HFF-Myc (cell line): ENCODE measurements at places on chromosomes 2 and 18.
A peak's percentile ranks its signal among the peaks of the same experiment; 100 is the strongest.

DNA sequence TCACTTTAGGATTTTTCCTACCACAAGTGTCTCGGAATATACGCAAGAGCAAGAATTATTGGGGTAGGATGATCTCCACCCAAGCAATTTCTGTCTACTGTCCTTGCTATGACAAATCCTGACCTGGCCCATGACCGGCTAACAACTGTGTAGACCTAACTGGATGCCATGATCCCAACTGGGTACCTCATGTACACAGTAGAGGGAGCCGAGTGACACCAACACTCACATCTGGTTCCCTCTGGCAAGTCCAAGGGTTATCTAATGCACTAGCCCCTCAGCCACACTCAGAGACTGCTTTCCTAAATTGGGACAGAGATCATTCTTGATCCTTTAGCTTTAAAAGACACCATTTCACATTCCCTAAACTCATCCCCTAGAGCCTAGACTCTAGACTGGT is 60.7 kb upstream of the ZNF532 start:
- no peak for DNase-seq

DNA sequence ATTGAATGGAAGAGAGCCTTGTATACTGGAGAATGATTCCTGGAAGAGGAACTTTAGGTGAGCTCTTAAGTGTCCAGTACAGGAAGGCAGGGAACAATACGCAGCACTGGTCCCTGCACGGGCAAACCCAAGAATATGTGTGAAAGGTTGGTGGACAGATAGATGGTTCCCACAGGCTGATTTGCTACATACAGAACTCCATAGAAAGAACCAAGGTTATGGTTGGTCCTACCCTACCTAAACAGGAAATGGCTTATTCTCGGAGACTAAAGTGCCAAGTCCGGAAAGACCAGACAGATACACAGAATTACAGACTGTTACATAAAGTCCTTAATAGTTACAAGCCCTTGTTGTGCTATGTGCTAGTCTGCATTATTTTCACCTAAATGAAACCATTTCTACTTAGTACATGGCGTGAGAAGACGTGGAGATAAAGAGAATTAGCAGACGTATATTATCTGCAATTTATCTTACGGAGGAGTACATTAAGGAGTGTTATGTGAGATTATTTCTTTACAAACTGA is 1.2 kb downstream of the REV1 start:
- no peak for DNase-seq

DNA sequence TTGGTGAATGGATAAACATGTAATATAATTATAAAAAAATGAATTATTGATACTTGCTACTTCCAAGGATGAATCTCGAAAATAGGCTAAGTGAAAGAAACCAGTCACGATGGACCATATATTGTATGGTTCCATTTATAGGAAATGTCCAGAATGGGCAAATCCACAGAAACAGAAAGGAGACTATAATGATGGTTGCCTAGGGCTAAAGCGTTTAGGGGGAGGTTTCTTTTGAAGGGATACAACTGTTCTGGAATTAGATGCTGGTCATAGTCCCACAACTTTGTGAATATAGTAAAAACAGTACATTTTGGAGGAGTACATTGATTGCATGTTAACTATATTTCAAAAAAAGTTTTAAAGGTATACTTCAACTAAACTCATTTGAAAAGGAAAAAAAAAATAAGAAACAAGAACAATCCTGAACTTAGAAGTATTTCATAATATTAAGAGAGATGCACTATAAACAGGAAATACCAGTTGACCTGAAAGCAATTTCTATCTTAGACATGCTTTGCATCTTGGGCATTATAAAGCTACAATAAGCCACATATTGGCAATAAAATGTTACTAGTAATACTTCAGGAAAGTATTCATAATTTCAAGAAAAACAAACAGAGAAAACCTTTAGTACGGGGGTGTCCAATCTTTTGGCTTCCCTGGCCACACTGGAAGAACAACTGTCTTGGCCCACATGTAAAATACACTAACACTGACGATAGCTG is 130.0 kb downstream of the C2orf74 start:
- no peak for DNase-seq

GRCh38 chr2:241961454-241961853 is 91.9 kb downstream of the RTP5 start:
- no peak for DNase-seq

- no peak for DNase-seq
These were observed 81.5 kb upstream of the YWHAQ start for GRCh38 chr2:9712263-9712662.

- DNase-seq = no peak
These were observed 616.7 kb downstream of the GALR1 start for GRCh38 chr18:77866351-77866750.

GRCh38 chr2:10668402-10669012 is 21.3 kb downstream of the NOL10 start:
- peak; percentile 40 for DNase-seq

DNA sequence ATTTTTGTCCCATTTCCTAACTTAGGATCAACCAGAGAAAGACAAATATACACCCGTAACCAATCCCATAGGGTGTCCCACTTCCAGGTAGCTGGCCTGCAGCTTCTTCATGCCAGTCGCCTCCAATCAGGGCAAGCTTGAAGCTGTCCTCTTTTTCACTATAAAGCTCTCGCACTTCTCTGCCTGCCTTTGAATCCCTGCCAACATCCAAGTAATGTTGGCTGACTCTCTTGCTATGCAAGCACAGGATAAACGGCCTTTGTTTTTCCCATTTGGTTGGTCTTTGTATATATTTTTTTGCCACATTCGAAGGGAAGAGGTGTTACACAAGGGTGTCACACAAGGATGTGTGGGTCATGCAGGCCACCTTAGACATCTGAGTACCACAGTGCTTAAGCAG is 388.8 kb downstream of the CBLN2 start:
- DNase-seq = no peak

- DNase-seq = no peak
These were observed 156.0 kb downstream of the SEPTIN10 start for GRCh38 chr2:109457794-109458193.

DNA sequence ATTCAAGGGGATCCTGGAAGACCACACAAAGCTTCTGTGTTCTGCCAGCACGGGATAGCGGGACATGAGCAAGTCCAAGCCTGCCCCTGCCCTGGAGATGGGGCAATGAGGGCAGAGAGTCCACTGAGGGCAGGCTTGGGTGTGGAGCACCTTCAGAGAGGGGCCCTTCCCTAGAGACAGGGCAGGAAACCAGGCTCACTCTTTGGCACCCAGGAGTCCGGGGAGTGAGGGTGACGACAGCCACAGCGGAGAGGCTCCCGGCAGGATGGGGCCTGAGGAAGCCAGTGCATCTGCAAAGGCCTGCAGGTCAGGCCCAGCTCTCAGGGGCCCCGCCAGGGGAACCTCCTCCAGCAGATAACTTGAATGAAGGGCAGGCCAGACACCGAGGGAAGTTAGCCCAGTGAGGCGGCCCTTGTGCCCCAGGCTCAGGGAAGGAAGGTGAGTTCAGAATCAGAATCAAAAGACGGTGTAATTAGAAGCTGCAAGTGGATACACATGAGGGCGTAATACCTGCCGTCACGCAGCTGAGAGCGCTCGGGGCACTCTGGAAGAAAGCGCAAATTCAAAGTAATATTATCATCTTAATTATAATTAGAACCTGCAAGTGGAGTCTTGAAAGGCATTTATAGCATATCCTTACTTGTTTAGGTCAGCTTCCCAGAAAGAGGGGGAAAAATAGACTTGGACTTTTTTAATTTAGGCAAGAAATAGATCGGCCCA is 142.6 kb upstream of the LGALSL start:
- DNase-seq = no peak

GRCh38 chr2:30545875-30546274 is 98.8 kb downstream of the LCLAT1 start:
- DNase-seq = no peak

GRCh38 chr2:23550553-23550952 is 165.6 kb downstream of the KLHL29 start:
- DNase-seq = no peak

DNA sequence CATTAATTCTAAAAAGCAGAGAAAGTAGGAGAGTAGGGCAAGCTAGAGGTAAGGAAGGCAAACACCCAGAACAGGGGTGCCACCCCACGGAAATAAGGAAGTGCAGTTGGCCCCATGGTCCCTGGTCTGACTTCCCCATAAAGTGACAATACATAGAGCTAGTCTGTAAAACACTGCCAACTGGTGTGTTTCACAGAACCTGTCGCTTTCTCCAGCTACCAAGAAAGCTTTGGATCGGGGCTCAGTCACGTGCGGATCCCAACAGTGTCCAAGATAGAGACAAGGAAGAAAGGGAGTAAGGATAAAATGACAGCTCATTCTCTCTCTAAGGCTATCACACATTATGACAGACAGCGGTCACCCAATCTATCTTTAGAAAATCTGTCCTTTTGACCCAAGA is 36.4 kb downstream of the TBC1D8 start:
- no peak for DNase-seq

DNA sequence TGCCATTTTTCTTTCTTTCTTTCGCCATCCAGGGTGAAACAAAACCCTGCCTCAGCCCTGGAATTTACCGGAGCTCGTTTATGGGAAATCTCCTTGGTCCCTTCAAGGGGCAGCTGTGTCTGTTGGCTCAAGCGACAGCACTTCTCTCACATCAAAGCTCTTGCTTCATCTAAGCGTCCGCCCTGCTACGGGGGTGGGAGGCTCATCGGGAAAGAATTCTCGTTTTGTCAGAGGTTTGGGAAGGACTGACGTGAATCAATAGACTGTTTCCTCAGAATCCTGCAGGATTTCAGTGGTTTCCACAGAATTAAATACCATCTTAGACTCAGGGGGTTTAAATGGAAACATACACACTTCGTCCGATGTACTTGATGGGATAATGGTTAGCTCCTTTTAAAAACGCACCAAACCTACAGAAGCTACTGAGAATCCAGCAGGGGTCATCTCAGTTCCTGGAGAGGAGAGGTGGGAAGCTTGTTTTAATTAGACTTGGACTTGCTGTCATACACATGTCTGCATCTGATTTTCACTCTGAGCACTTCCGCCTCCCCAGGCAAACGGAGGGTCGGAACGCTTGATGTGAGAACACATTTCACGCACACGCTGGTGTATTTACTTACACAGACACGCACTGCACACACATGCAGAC is 91.6 kb downstream of the ASB1 start:
- peak; percentile 91 for DNase-seq

DNA sequence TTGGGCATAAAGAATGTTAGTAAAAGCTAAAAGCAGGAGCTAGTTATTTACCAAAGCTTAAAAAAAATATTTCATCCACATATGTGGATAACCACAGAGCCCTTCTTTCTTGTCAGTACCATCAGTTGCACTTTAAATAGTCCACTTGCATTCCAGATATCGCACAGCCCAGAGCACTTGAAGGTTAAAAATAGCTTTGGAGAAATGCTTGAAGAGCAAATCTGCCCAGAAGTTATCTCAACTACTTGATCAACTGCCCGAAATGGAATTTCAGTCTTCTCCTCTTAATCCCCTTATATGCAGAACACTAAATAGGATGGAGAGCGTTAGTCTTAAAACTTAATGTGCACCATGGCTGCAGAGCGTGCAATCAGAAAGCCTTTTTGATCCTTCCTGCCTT is 148.3 kb downstream of the PLEKHA3 start:
- DNase-seq = no peak

- no peak for DNase-seq
These were observed 272.5 kb upstream of the PXDN start for GRCh38 chr2:2016651-2017311.

- no peak for DNase-seq
These were observed 95.5 kb downstream of the PTGR3 start for GRCh38 chr18:75113455-75113854.

GRCh38 chr2:215567504-215567903 is 131.6 kb upstream of the FN1 start:
- no peak for DNase-seq

GRCh38 chr2:115165529-115166109 is 723.2 kb downstream of the DPP10 start:
- no peak for DNase-seq

DNA sequence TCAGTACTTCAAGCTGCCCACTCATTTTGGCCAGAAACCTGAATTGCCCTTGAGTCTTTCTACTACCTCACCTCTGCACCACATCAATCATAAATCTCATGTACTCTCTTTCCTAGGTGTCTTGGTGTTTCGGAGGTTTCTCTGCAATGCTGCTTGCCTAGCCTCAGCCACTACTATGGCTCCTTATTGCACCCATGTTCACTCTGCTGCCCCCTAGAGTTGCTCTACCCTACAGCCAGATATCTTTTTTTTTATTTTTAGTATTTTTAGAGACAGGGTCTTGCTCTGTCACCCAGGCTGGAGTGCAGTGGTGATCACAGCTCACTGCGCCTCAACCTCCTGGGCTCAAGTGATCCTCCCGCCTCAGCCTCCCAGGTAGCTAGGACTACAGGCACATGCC is 413.0 kb downstream of the PTPRM start:
- DNase-seq = no peak

- no peak for DNase-seq
These were observed 300.1 kb downstream of the MYCN start for GRCh38 chr2:16240402-16240801.

DNA sequence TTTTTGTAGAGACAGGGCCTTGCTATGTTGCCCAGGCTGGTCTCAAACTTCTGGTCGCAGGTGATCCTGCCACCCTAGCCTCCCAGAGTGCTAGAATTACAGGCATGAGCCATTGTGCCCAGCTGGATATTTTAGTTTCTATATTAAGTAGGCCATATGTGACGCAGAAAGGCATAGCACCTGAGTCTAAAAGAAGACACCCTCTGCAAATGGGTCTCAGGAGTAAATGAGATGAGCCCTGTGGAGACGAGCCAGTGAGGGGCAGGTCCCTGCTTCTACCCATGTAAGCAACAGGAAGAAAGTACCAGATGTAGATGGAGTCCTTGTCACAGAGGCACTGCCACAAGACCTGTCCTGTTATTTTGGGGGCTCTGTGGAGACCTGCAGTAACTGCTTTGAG is 322.4 kb downstream of the PTPRM start:
- DNase-seq = no peak

DNA sequence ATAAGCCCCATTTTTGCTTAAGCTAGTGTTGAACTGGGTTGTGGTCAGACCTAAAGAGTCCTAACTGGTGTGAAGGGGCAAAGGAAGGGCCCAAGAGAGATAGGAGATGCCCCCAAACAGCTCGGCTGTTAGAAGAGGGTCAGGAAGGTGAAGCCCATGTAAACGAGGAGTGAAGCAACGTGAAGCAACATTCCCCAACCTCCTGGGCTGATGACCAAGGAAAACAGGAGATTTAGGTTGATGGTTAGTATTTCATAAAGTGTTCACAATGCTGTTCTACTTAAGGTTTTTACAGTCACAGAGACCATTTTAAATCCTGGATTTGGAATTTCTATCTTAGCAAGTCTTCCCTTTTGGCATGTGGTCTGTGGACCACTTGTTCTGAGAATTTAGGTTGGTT is 144.0 kb upstream of the SERPINE2 start:
- DNase-seq = no peak
